ENCODE measurements at places on chromosomes 2 and 18.
A peak's percentile ranks its signal among the peaks of the same experiment; 100 is the strongest.

DNA sequence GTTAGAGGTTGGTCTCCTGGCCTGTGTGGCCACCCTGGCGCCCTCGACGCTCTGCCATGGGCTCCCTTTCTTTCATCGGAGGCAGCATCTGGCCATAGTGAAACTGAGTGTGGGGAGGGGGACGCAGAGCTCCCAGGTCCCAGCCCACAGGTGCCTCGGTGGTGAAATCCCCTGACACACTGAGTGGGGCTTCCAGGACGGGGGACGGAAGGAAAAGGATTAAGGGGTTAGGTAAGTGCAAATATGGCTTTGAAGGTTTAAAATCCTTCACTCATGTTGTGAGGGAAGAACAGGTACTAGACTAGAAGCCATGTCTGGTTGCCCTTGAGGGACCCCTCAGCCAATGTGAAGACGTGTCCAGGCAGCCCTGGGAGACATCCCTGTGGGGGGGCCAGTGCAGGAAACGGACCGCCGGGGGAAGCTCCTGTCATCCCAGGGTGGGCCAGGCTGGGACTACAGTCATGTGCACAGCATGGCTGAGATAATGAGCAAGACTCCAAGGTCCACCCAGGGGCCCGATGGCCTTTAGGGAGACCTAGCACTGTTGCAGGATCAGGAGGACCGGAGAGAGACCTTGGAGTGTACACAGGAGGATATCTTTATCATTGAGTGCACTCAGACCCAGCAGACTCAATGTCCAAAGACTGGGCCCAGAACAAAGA is 36.3 kb downstream of the RTP5 start:
- DNase-seq: no peak

- no peak for DNase-seq
Measured at GRCh38 chr18:46639386-46639785, 17.6 kb downstream of the LOXHD1 start.

DNA sequence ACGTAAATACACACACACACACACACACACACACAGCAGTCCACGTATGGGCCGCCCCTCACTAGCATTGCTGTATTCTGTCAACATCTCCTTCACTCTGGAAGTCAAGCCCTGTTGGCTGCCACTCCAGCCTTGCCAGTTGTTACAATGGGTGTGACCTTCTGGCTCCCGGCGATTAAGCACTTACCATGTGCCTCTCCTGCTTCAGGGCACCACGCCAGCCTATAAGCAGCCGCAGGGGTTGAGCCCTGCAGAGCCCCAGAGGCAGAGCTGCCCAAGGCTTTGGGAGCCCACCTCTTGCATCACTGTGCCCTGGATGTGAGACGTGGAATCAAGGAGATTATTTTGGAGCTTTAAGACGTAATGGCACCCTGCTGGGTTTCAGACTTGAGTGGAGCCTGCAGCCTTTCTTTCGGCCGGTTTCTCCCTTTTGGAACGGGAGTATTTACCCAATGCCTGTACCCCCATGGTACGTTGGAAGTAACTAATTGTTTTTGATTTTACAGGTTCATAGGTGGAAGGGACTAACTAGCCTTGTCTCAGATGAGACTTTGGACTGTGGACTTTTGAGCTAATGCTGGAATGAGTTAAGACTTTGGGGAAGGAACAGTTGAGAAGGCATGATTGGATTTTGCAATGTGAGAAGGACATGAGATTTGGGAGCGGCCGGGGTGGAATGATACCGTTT is 54.5 kb upstream of the ROCK2 start:
- DNase-seq: no peak

DNA sequence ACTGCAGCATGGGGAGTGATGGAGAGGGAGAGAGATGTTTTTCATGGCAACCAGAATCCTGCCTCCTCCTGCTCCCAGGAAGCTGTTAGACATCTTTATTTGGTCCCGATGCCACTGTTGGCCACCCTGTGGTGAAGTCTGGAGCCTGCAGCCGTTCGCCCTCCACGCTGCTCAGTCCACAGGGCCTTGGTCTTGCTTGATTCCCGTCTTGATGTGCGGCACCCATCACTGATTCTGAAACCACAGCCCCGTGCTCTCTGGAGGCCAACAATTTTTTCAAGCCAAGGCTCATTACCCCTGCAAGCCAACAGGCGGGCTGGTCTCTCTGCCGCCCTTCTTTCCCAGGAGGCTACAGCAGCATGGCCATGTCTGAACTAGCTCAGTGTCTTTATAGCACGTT is 24.5 kb downstream of the SIGLEC15 start:
- no peak for DNase-seq

DNA sequence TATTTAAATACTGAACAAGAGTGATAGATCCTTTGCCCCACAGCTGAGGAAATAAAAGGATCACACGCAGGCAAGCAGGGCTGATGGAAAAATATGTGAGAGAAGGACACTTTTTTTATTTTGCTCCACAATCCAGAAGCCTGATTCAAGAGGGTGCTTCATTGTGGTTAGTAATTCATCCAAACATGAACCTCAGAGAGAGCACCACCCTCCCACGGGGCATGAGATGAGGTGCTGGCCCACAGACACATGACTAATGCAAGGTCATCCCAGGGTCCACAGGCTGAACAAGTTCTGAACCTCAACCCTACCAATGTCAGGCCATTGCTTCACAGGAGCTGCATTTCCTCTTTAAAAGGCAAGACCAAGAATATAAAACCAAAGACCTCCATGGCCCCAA is 239.6 kb downstream of the MREG start:
- no peak for DNase-seq

- DNase-seq: no peak
Measured at GRCh38 chr2:74566754-74567085, 12.2 kb downstream of the DOK1 start.

DNA sequence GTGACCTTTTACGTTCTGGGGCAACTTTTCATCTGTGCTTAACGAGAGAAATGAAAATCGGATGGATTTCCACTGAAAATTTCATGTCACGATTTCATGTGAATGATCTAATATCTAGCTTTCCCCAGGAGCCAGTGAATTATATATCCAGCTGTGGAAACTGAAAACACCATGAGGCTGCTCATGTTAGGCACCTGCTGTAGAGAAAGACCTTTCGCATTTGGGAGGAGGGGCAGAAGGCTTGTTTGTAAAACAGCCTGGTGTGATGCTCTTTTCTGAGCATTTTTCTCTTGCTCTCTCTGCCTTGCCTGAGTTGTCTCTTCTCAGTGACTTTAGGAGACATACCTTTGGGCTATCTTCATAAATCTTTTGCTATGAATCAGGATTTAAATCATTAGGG is 84.6 kb upstream of the CYP1B1 start:
- DNase-seq: no peak

DNA sequence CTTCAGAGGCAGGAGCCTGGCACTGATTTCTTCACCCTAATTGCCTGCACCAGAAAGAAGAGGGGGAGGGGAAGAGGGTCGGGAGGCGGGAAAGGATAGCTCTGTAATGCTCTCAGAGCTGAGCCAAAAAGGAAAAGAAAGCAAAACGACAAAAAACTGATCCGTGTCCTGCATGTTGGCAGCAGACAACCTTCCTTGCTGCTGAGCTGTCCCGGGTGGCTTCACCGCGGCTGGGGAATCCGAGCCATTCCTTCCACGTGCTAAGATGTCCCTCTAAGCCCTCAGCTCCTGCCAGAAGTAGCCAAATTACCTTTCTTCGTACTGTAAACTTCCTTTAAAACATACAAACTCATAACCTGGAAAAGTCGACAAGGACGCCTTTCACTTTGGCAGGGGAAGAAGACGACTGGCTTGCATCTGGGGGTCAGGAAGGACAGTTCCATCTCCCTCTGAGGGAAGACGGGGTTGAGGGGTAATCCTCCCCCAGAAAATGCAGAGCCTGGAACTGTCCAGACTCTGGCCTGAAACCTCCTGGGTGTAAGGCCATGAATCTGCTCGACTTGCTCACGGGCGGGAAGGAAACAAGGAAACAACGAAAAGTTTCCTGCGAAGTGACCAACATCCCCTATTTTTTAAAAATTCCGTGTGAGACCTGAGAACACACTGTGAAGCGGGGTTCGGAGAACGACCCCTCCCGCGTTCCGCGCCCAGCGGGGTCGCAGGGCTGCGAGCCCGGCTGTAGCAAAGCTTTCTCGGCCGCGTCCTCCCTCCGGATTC is 7.7 kb downstream of the OTX1 start:
- DNase-seq: peak; percentile 14

GRCh38 chr18:45157576-45157975 is 457.7 kb upstream of the SLC14A2 start:
- no peak for DNase-seq

DNA sequence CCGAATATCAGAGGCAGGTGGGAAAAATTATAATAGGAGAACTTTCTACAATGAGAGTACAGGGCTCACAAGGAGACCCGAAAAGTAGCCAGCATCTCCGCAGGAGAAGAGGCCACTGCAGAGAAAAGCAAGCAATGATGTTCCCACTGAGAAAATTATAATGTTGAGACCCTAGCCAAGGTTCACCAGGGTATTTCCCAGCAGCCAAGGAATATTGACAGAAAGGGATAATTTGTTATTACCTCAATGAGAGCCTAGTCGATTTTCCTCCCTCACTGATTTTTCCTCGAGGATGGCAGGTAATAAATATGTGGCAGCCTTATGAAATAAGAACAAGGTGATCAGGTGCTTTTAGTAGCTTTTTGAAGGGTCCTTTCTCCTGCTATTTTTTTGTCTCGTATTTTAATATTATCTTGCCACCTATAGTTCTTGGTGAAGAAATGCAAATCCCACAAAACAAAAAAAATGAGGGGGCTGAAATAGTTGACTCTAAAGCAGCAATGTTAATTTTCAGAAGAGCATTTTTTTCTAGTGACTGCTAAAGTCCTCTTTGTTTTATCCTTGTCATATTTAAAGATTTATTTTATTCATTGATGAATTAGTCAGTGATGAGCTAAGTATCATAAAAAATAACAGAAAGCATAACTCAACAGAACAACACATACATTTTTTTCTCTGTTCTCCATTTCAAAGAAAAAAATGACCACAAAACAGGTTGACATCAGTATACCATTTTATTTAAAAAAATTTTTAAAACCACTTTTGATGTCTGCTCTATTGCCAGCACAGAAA is 215.4 kb downstream of the KCNE4 start:
- no peak for DNase-seq

- peak; percentile 84 for DNase-seq
Measured at GRCh38 chr2:104849618-104850141, 4.2 kb upstream of the POU3F3 start.

DNA sequence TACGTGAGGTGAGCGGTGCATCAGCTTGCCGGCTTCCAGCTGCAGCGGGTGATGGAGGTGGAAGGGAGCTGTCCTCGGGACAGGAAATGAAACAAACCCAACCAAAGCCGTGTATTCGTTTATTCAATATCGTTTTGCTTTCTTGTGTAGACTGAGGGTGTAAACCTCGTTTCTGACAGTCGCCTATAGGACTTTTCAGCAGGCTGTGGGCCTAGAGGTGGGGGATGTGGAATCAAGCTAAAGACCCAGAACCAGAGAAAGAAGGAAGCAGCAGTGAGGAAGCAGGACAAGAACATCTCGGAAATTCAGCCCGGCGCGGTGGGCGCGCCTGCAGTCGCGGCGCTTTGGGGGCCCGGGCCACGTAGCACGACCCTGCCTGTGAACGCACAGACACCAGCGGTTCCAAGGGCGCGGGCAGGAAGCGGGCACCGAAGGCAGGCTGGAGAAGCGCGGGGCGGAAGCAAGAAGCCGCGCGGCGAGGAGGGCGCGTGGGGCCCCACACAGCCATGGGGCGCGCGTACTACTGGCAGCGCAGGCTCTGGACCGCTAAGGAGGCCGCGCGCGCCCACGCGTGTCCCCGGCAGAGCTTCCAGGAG is 755 bp upstream of the ATP9B start:
- DNase-seq: peak; percentile 45

GRCh38 chr2:44333994-44334393 is 27.3 kb downstream of the PREPL start:
- DNase-seq: no peak

DNA sequence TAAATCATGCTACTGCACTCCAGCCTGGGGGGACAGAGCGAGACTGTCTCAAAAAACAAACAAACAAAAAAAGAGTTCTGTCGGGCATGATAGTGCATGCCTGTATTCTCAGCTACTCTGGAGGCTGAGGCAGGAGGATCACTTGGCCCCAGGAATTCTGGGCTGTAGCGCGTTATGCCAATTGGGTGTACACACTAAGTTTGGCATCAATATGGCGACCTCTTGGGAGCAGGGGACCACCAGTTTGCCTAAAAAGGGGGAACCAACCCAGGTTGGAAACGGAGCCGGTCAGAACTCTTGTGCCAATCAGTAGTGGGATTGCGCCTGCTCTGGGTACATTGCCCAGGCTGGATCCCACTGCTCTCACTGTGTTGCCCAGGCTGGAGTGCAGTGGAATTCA is 49.7 kb downstream of the SDC1 start:
- no peak for DNase-seq

DNA sequence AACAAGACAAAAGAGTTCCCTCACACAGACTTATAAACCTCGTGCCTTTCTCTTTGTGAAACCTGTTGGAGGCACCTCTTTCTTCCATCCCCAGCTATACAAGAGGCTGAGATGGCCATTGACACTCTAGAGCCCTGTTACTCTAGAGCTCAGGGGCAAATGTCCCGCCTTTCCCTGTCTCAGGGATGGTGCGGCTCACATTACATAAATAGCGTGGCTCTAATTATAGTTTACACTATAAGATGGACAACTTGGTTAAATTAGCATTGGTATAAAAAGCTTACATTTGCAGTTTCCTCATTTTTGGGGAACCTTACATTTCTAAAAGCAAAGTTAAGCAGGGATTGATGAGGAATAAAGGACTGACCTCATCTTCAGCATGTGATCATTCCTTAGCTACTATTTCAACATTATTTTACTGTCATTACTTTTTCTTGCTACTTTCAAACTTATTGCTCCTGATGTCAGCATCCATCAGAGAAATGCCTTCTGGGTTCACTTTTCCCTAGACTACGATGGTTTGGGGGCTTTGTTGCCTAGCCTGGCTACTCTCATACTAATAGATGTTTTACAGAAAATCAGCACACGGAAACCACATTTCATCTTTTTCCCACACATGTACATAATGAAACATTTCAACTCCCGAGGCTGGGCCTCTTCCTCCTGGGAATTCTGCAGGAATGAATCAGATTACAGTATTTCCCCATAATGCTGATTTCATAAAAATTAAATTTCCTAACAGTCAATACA is 40.4 kb downstream of the FTCDNL1 start:
- no peak for DNase-seq

DNA sequence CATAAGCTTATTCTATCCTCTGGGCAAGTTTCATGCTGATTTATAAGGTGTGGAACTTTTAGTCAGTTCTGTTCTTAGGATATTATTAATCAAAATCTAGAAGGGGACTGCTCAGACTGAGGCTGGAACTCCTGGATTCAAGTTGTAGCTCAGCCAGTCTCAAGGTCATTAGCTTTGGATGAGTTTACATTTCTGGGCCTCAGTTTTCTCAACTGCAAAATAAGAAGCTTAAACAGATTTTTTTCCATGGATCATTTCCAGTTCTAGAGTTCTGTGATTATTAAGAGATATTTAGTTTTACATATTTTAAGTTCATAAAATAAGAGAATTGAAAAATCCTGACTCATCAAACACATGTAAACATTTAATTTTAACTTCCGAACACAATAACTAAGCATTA is 442.5 kb upstream of the PKDCC start:
- DNase-seq: no peak

- no peak for DNase-seq
Measured at GRCh38 chr2:235492850-235493344, 946 bp upstream of the AGAP1 start.
